ENCODE measurements at places on chromosomes 11 and 22. TPM values are rescaled to one million over a fixed set of nuclear protein-coding genes. Genes with fewer than 3 reads are reported as not detected.

MS4A7 gene
- total RNA-seq: 47.6 TPM

MRGPRF gene
- 9.3 TPM for total RNA-seq

MCAM gene
- total RNA-seq: 137 TPM

C11orf24 gene
- total RNA-seq: 31.7 TPM

MICALL1 gene
- 30.9 TPM for total RNA-seq

TRPM5 gene
- total RNA-seq: 0.25 TPM

OR51S1 gene
- total RNA-seq: not detected

TEF gene
- 34.9 TPM for total RNA-seq

IGSF9B gene
- 10.4 TPM for total RNA-seq

MMP8 gene
- total RNA-seq: 0.16 TPM

B4GAT1 gene
- total RNA-seq: 21.7 TPM

BARX2 gene
- total RNA-seq: 5.2 TPM

SCGB1A1 gene
- not detected for total RNA-seq

APOBEC3B gene
- total RNA-seq: 2.7 TPM

FOLR3 gene
- total RNA-seq: 17.5 TPM

LRRC56 gene
- 7.7 TPM for total RNA-seq

NXPE1 gene
- 0.25 TPM for total RNA-seq

OR8A1 gene
- not detected for total RNA-seq

CD6 gene
- 6.7 TPM for total RNA-seq

OR8G1 gene
- total RNA-seq: not detected

CHRNA10 gene
- 1.2 TPM for total RNA-seq

ARHGAP8 gene
- 35.7 TPM for total RNA-seq

PVALB gene
- total RNA-seq: 2.1 TPM

DNAJB13 gene
- total RNA-seq: 4.3 TPM

ART1 gene
- total RNA-seq: 0.31 TPM

NEFH gene
- 0.60 TPM for total RNA-seq

CLCF1 gene
- 15.8 TPM for total RNA-seq

CREB3L1 gene
- 7.3 TPM for total RNA-seq

PRR33 gene
- not detected for total RNA-seq

P2RX3 gene
- not detected for total RNA-seq

TNNI2 gene
- 1.3 TPM for total RNA-seq

NRXN2 gene
- total RNA-seq: 13.3 TPM

CSNK2A3 gene
- 3.8 TPM for total RNA-seq

LDLRAD3 gene
- 14.2 TPM for total RNA-seq

MMP13 gene
- not detected for total RNA-seq

OR4D11 gene
- total RNA-seq: not detected

OR52N1 gene
- total RNA-seq: not detected

KCNJ1 gene
- 175 TPM for total RNA-seq

ARHGEF17 gene
- total RNA-seq: 68.2 TPM

ABCC8 gene
- 1.3 TPM for total RNA-seq

PES1 gene
- 68.4 TPM for total RNA-seq

TMEM45B gene
- total RNA-seq: 17.7 TPM

RIN1 gene
- 9.2 TPM for total RNA-seq
